ENCODE measurements at places on chromosomes 5 and 9.

DNA sequence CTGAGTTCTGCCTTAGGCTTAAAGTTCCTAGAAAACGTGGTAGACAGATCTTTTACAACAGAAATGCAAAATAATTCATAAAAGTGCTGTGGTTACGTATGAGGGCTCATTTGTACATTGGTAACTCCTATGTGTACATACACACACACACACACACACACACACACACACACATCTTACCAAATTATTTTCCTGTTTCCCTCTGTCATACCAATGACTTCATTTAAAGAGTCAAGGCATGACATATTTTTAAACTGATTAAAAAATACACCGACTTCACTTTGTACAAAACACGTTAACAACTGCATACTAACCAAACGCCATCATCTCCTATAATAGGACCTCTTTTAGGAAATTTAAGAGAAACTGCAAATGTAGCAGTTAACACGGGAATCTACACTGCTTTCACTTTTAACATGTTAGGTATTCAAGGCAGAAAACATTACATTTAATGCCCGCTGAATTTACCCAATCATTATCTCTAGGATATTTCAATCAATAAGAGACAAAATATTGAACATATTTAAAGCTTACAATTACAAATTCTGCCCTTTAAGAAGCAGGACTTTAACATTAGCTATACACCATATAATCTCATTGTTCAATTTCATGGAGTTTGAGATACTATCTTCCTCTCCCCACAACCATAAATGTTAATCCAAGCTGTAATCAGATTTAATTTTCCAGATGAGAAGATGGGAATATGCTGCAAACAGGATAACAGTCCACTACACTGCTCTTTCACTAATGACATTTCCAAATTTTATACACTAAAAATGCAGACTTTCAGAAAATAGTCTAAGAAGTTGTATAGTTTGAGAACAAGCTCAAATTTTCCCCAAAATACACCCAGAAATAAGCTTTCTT is 133.1 kb downstream of the DENND1A start:
- DNase-seq = no peak

- DNase-seq = no peak
Observed at GRCh38 chr5:83715236-83716065, 5.2 kb downstream of the HAPLN1 start.

GRCh38 chr5:162434281-162434680 is 366.7 kb downstream of the GABRG2 start:
- DNase-seq = no peak

- no peak for DNase-seq
Observed at GRCh38 chr9:131496844-131497405, 5.8 kb upstream of the POMT1 start.

DNA sequence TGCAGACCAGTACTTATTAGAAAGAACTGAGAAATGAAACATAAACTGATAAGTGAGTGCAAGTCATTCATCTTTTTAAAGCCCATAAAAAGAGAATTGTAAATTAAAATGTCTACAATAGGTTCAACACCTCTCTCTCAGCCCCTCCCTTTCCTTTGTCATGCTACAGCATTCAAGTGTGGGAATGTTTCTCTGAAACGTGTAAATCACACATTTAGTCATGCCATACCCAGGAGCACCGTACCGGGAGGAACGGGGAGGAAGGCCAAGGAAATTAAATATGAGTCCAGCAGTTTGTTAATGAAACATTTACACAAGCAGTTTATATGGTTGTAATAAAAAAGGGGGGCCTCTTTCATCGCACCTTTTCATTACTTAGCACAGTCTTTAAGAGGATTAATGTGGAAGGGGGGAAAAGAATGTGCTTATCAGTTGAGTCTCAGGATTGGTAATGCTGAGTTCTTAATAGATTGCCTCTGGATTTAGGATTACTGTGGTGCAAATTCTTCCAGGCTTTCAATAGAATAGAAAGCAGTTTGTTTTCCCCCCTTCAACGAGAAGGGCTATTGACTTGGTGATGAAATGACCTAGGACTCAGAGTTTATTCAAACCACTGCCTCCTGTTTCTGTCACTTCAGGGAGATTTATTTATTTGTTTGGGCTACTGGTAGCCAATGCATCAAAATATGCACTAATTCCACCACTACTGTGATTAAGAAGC is 176.0 kb upstream of the ZNF608 start:
- no peak for DNase-seq

Data from K562 (cell line).